ENCODE measurements at places on chromosomes 2 and 18.

- DNase-seq: no peak
Measured at GRCh38 chr18:44393406-44393805, 287.3 kb upstream of the SETBP1 start.

- DNase-seq: no peak
Measured at GRCh38 chr2:9069543-9069942, 66.1 kb upstream of the MBOAT2 start.

- DNase-seq: no peak
Measured at GRCh38 chr2:37601569-37601968, 69.9 kb downstream of the CDC42EP3 start.

- no peak for DNase-seq
Measured at GRCh38 chr2:164150604-164151003, 414.8 kb upstream of the FIGN start.

DNA sequence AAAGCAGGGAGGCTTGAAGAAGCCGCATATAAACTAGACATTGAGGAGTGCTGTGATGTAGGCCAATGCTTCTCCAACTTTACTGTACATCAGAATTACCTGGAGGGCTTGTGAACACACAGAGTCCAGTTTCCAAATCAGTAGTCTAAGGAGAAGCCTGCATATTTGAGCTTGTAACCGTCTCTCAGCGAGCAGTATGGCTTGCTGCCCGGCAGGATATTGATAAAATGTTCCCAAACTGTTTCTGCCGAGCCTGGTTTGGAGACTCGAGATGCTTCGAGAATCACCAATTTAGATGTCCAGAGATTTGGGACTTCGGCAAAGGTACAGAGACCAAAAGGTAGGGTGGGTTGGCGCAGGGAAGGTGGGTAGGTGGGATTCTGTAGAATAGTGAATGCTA lies 11.0 kb upstream of the RAB31 start:
- no peak for DNase-seq

- no peak for DNase-seq
Measured at GRCh38 chr2:134208825-134209224, 45.0 kb upstream of the MGAT5 start.

DNA sequence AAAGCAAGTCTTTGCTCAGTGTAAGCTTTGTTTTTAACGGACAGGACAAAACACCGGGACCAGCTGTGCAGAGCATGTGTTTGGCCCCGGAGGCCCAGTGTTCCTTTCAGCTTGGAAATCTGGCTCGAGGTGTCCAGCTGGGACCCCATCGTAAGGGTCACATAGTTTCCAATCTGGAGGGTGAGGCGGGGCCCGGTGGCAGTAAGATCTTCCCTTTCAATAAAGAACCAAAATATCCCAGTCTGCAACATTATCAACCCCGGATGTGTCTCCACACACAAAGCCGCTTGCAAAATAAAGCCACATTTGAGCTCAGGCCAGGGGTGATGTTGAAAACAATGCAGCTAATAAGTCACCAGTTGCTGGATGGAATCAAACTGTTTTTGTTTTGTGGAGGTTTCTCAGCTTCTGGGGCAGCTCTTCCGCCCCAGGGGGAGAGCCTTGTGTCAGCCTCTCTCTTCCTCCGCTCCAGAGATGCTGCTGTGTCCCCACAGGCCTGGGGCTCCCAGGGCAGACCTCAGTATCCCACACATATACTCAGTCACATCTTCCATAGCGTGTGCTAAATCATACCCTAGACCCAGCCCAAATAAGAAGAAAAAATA lies 138.6 kb upstream of the GLI2 start:
- DNase-seq: no peak

GRCh38 chr2:39171621-39172020 lies 50.8 kb upstream of the SOS1 start:
- DNase-seq: no peak

GRCh38 chr2:217968023-217968422 lies 34.8 kb downstream of the TNS1 start:
- DNase-seq: no peak

- DNase-seq: no peak
Measured at GRCh38 chr2:153394686-153395085, 83.9 kb downstream of the RPRM start.

GRCh38 chr2:19251554-19251953 lies 106.9 kb downstream of the OSR1 start:
- no peak for DNase-seq

DNA sequence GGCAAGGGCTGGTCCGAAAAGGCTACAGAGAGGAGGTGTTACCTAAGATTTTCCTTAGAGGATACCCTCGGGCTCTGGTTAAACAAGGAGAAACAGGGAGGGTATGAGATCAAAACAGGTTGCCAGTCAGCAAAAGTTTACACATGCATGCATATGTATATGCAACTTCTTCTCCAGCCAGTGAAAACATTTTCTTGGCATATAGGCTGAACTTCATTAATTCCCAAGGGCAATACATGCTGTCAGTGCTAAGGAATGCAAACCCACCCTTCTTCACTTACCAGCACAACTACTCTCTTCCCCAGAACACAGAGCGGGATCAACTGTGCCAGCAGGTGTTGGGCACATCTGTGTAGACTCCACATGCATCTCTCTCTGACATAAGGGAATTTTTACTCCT lies 176.0 kb downstream of the GFPT1 start:
- no peak for DNase-seq

- no peak for DNase-seq
Measured at GRCh38 chr2:226794751-226795171, 4.9 kb downstream of the IRS1 start.

GRCh38 chr2:3399829-3400228 lies 20.3 kb downstream of the TRAPPC12 start:
- DNase-seq: peak; percentile 77

GRCh38 chr18:72965616-72966015 lies 97.8 kb upstream of the NETO1 start:
- no peak for DNase-seq

GRCh38 chr2:237207646-237208045 lies 122.0 kb downstream of the COPS8 start:
- no peak for DNase-seq

GRCh38 chr2:102021779-102022178 lies 30.0 kb downstream of the IL1R2 start:
- DNase-seq: no peak

Data from SK-N-DZ (cell line).